ENCODE measurements at places on chromosomes 4 and X.

DNA sequence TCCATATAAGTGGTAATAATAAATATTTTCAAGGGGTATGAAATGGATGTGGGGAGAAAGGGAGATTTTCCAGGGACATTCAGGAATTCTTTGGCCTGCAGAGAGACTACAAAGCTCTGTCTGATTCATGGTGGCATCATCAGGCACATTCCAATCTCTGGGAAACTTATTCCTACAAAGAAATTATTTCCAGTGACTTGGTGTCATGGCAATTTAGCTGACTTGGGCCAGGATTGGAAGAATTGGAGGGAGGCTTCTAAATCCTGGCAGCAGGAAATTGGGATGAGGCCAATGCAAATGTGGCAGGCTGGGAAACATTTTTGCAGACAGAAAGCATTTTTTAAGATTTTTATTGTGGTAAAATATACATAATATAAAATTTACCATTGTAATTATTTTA lies 204.6 kb downstream of the RTL9 start:
- DNase-seq = no peak

DNA sequence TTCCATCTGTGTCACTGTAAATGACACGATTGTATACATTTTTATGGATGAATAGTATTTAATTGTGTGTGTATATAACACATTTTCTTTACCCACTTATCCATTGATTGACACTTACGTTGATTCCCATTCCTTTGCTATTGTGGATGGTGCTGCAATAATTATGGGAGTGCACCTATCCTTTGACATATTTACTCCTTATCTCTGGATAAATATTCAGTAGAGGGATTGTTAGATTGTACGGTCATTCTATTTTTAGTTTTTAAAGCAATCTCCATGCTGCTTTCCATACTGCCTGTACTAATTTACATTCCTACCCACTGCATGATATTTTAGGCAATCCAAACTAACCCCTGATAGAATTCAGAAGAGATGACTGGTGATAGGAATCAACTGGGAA lies 980.1 kb downstream of the FSTL5 start:
- no peak for DNase-seq

DNA sequence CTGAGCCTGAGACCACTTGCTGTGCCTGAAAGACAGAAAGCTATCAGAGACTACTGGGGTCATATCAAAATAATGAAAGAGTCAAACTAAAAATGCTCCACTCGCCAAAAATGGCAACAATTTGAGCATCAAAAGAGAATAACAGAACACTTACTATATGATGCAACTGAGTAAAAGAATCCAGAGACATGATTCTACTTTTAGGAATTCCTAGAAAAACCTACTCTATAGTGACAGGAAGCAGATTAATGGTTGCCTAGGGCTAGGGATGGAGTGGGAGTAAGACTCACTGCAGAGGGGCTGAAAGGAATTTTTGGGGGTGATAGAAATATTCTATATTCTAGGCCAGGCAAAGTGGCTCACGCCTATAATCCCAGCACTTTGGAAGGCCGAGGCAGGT lies 29.4 kb upstream of the SLAIN2 start:
- DNase-seq = no peak

DNA sequence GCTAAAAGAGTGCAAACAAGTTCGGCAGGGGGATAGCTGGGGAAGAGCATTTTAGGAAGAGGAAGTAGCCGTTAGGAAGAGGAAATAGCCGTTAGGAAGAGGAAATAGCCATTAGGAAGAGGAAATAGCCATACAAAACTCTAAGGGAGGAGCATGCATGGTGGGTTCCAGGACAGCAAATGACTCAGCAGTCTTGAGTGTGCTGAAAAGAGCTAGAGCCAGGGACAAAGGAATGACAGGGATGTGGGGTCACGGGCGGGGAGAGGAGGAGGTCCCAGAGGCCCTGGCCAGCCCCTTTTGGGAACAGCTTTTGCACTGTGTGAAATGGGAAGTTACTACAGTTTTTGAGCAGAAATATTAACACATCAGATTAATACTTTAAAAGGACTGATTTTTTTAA lies 882.6 kb downstream of the TRIML1 start:
- no peak for DNase-seq

GRCh38 chr4:152169683-152170082 lies 366.2 kb downstream of the FBXW7 start:
- DNase-seq = no peak
